Naive thymus-derived CD4-positive, alpha-beta T cell (primary cell): ENCODE measurements at places on chromosomes 6 and 20.

DNA sequence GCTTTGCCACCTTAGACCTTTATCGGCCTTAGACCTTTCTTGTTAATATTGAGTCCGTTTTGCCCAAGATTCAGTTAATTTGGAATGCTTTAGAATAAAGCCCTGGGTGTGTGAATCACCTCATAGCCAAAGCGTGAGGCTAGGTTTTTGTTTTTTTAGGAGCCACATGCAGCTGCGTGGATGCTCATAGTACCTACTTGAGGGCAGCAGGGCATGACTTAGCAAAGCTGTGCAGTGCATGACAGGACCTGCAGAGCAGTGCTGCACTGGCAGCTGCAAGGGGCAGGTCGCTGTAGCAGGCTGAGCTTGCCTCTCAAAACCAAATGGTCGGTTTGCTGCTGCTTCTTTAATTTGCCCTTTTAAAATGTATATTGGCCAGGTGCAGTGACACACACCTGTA, 116.1 kb downstream of the JAG1 start:
- no peak for DNase-seq

- DNase-seq, result no peak
These were observed 46.3 kb downstream of the CDYL start for GRCh38 chr6:4822476-4822875.

GRCh38 chr20:11544029-11544678, 373.5 kb upstream of the BTBD3 start:
- no peak for DNase-seq

GRCh38 chr6:168232062-168232461, 87.5 kb downstream of the DACT2 start:
- DNase-seq, result no peak

DNA sequence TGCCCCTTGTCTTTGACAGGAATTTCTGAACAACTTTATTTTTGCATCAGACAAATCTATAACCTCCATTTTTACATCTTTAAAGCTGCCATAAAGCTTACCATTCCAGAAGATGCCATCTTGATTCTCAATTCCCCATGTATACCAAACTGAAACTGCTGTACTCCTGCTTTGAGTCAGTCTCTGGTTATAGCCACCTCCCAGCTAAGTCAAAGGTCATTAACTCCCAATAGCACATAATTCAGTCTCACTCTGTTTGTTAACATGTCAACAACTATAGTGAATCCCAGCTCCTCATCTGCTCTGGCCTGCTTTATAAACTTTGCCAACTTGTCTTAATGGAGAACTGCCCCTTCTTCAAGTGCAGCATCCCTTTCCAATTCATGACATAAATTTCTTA, 343.6 kb downstream of the FRK start:
- DNase-seq, result no peak

GRCh38 chr6:36822506-36823269, 16.6 kb downstream of the CPNE5 start:
- no peak for DNase-seq
